Activated gamma-delta T cell (primary cell): ENCODE measurements at places on chromosomes 2 and 18.

DNA sequence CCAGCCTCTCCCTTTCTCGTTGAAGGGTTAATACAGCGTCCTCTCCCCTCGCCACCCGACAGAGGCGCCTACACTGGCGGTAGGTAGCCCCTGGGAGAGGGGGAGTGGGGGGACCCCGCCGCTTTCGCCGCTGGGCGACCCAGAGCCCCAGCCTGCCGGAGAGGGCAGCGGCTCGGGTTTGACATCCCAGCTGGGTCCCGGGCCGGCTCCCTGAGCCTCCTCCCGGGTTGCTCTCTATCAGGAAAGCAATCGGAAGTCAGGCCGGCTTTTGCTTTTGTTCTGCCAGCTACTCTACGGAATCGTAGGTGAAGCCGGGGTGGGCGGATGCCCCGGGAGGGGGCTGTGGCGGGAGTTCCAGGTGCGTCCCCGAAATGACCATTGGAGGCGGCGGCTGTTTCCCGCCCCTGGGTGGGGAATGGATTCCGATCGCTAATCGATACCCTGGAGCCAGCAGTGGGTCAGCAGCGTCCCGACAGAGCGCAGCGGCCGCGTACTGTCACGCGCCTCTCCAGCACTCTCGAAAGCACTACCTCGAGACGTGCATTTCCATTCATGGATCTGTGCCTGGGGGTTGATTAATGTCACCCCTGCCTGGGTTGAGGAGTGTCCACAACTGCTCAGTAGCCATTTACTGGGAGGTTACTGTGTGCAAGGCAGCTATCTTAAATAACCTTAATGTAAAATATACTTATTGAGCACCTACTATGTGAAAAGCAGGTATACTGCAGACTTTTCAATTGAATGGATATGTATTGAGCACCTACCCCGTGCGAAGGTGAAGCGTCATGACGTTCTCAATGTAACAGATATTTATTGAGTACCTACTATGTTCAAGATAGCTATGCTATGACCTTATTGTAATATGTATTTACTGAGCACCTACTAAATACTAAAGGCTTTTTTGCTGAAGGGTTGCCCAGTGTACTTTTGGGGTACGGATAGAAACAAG, 1.1 kb downstream of the MAPK4 start:
- DNase-seq = no peak

GRCh38 chr2:30231996-30232800, 864 bp downstream of the LBH start:
- DNase-seq = peak; percentile 77

GRCh38 chr2:240636563-240637115, 11.4 kb downstream of the GPR35 start:
- no peak for DNase-seq

GRCh38 chr2:10300997-10301940, 1.4 kb upstream of the HPCAL1 start:
- no peak for DNase-seq

GRCh38 chr2:48569433-48569832, 39.5 kb downstream of the STON1 start:
- DNase-seq = no peak

DNA sequence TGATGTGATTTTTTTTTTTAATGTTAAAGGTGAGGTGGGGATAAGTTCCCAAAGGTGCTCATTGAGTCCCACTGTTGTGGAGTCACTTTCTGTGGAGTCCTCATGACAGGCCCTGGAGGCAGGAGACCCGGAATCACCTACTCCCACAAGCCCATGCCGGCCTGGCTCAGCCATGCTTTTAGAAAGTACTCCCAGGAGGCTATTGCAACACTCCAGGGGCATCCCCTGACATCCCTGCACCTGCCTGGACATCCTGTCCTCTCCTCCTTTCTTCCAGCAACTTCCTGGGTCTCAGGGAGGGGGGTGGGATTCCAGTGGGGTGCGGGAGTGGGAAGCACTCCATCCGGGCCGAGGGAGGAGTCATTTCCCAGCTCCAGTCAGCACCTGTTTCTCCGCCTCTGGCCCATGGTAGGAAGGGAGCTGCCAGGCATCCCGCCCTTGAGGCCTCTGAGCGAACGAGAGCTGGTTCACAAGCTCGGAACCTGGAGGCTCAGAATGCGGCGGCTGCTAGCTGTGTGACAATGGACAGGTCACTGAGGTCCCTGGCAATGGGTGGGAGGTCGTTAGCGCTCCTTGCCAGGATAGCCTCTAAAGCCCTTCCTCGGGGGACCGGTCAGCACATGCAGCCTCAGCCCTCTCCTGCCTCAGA, 163.9 kb upstream of the ID2 start:
- DNase-seq = no peak

GRCh38 chr2:75025633-75026380, 67.4 kb downstream of the POLE4 start:
- DNase-seq = no peak

DNA sequence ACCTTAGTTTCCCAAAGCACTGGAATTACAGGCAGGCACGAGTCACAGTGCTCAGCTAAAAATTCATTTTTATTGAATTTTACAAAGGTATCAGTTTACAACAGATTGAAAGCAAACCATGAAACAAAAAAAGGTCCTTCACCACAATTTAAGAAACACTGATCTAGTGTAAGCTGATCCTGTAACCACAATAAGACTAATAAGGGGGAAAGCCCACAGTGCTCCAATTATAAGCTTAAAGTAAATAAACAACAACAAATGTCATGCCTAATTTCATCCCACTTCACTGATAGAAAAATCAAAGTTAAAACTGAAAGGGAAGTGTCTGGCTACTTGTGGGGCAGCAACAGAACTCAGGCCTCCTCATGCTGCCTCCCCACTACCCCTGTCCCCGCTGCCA, 49.2 kb downstream of the ICA1L start:
- no peak for DNase-seq

DNA sequence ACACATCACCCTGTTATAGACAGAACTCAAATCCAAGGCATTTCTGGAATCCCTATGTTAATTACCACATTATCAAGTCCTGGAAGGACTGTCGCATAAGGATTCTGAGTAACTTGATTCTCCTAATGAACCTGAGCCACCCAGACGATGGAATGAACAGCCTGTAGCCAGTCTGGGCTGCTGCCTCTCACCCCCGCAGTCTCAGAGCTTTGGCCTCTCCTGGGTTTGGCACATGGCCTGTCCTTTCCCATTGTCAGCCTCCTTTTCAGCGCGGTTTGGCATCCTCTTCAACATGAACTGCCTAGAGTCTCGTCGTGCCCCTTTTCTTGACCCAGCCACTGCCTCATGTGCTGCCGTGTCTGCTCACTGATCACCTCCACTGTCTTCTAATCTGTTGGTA, 147.6 kb downstream of the SLC8A1 start:
- no peak for DNase-seq

GRCh38 chr2:143787674-143788073, 658.5 kb downstream of the ARHGAP15 start:
- DNase-seq = no peak

GRCh38 chr18:26421931-26422330, 126.4 kb downstream of the KCTD1 start:
- no peak for DNase-seq

DNA sequence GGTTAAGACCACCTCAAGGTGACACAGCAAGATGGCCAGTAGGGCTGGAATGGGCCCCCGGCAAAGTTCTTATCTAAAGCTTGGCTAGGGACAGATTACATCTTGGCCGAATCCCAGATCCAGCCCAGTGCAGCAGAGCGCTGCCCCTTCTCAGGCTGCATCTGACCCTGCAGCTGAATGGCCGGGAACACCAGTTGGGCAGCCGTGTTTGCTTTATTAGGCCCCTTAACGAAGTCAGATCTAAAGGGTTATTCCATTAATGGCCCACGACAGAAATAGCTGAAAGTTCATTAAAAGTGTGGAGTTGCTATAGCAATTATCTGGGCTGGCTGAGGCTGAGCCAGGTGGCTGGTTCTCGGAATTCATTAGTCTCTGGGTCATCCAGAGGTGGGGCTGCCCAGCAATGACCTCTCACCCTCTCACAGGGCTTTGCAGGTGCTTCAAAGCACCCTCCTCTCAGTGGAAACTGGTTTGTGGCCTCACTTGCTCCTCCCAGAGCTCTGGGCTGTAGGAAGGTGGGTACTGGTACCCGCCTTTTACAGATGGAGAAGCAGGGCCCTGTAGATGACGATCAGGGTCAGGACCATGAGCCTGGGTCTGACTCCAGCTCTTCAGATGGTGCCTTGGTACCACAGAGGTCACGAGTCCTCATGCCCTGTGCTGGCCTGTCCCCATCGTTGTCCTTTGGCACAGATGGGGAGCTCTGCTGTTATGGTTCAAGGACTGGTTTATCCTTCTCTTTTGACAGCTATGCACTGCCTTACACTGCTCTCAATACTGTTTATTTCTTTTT, 68.8 kb downstream of the EMX1 start:
- no peak for DNase-seq

DNA sequence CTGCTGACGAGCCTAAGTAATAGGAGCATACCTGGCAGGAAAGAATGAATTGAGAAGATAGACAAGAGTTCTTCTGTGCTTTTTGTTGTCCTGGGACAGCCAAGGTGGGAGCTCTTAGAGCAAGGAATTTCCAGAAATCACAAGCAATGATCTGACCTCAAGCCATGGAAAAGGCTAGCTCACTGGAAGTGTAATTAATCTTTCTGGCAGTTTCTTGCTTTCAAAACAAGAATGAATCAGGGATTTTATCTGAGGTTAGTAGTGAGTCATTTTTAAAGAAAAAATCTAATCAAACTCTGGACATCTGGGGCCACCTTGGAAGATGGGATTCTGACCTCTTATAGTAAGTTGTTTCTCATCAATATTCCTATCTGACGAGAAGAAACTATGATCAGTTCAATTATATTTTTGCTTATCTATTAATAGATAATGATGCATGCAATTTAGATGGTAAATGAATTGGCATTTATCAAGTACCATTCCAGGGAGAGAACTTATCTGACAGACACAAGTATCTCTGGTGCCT, 98.0 kb downstream of the ADCYAP1 start:
- no peak for DNase-seq

GRCh38 chr18:39453882-39454281, 1888.3 kb upstream of the CELF4 start:
- no peak for DNase-seq

GRCh38 chr2:45191146-45191863, 182.1 kb upstream of the SIX2 start:
- no peak for DNase-seq

GRCh38 chr2:172350839-172351479, 76.4 kb upstream of the ITGA6 start:
- no peak for DNase-seq

DNA sequence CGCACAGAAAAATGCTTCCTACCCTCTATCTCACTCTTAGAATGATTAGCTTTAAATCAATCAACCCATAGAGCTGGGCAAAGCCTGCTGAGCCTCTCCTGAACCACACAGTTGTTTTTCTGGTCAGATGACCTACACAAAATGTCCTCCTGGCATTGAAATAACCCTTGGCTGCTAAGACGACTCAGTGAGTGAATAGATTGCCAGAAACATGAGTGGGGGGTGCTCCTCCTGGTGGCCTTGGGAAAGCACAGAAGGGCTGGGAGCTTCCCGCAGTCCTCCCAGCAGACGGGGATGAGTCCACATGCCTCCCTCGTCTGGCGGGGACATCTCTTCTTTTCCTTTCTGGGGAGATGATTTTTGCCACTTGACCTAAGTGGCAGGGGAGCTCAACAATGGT, 14.9 kb downstream of the MAL start:
- no peak for DNase-seq

GRCh38 chr2:216606551-216607276, 26.5 kb upstream of the IGFBP2 start:
- peak; percentile 23 for DNase-seq

DNA sequence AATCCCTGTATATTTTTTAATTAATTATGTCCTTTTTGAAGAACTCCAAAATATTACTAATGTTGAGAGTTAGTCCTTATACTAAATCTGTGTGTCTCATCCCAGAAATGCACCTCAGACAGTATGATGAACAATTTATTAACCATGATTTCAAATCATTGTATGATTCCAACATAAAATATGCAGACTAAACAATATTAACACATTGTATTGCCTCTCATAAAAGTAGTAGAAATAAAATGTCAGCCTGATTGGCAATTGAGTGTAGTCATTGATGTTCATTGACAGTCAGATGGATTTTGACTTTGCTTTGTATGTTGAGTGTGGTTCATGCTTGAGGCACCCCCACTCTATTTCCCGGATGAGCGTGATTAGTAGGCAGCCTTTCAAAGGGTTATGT, 57.5 kb downstream of the KCTD18 start:
- no peak for DNase-seq

- DNase-seq = no peak
Measured at GRCh38 chr2:15713475-15713874, 121.8 kb downstream of the DDX1 start.

DNA sequence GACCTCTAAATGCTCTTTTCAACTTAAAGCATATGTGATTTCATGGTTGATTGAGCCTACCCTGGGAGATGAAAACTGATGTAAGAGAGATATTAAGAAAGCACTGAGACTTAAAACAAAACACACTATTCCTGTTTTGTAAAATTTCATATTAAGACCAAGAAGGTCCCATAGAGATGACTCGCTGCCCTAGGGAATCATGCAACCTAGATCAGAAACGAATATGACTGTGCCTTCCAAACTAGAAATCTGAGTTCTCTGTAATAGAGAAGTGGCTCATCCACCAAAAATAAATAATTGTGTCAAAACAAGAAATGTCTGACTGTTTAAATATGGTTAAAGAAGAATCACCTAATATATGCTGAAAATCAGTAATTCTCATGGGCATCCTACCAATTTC, 776.8 kb upstream of the SOX11 start:
- no peak for DNase-seq
